ENCODE measurements at places on chromosomes 1 and 21. TPM values are rescaled to one million over a fixed set of nuclear protein-coding genes. Genes with fewer than 3 reads are reported as not detected.

- no peak overlapping the region for H3K4me3 ChIP-seq
- no peaks in the 10 kb centered on the region for H3K27me3 ChIP-seq
- no peaks in the 10 kb centered on the region for H3K36me3 ChIP-seq
- no peaks in the 10 kb centered on the region for H3K4me1 ChIP-seq
Observed at GRCh38 chr1:5164158-5164557, 509.7 kb downstream of the AJAP1 start.

DNA sequence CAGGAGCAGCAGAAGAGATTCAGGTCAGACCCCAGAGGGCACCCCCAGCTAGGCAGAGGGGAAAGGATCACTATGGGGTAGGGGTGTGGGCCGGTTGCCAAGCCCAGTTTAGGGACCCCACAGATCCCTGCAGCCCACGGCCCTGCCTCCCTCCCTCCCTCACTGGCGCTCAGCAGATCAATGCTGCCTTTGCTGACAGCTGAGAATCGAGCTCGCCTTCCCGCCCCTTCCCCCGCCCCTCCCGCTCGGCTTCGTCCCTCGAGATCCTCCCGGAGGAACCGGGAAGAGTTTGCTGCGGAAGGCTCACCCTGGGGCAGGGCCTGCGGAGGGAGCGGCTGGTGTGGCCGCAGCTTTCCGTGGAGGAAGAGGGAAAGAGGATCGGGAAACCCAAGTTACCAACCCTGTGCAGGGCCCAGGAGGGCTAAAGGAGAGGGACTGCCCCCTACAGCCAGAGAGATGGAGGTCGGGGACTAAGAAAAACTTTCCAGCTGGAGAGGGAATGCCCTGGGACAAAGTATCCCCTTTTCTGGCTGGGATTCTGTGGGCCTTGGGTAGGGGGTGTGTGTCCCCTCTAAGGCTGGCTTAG, 1.1 kb upstream of the KCNQ4 start:
- no peak overlapping the region for H3K27ac ChIP-seq
- no peaks in the 10 kb centered on the region for H3K27me3 ChIP-seq
- peak overlapping the region; percentile 7 for H3K4me3 ChIP-seq
- H3K4me1 ChIP-seq, result no peaks in the 10 kb centered on the region

- no peaks in the 10 kb centered on the region for H3K4me1 ChIP-seq
- DNase-seq, result no peak
- no peak overlapping the region for H3K4me3 ChIP-seq
Observed at GRCh38 chr1:113858982-113859381, 12.5 kb downstream of the PTPN22 start.

- H3K4me3 ChIP-seq, result no peak overlapping the region
- H3K27me3 ChIP-seq, result no peaks in the 10 kb centered on the region
- DNase-seq, result no peak
- H3K36me3 ChIP-seq, result no peaks in the 10 kb centered on the region
- no peaks in the 10 kb centered on the region for H3K4me1 ChIP-seq
Observed at GRCh38 chr1:245458761-245459174, 304.0 kb downstream of the KIF26B start.

LAX1 gene
- 1.5 TPM for total RNA-seq
